NCI-H748 treated with DMSO at 0.1 percent for 48 hours (cell line): ENCODE measurements at places on chromosomes 13 and 19.

- DNase-seq, result no peak
Observed at GRCh38 chr13:113763961-113764792, 5.2 kb downstream of the TMEM255B start.

DNA sequence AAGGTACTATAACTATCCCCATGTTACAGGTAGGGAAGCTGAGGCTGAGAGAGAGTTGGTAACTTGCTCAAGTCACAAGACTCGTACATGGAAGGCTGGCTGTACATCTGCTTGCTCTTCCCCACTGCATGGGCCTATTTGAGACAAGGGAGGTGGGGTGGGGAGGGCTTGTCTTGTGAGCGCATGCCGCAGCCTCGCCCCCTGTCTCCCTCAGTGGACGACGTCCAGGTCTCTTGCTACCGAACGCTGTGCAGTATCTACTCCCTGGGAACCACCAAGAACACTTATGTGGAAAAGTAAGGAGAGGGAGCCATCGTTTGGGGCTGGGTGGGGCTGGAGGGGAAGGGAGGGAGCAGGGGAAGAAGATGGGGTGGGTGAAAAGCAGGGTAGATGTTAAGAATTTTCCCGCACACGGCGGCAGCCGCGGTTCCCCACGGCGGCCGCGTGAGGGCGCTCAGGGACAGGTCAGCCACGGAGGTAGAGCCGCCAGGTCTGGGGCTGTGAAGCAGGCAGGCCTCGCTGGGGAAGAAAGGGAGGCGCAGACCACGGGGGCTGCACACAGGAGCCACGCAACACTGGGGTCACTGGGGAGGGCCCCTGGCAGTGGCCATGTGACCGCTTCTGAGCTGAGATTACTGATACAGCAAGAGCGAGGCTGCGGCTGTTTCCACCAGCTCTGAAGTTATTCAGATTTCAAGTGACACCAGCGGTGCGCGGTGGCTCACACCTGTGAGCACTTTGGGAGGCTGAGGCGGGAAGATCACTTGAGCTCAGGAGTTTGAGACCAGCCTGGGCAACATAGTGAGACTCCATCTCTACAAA is 81.5 kb downstream of the RYR1 start:
- DNase-seq, result peak; percentile 57

DNA sequence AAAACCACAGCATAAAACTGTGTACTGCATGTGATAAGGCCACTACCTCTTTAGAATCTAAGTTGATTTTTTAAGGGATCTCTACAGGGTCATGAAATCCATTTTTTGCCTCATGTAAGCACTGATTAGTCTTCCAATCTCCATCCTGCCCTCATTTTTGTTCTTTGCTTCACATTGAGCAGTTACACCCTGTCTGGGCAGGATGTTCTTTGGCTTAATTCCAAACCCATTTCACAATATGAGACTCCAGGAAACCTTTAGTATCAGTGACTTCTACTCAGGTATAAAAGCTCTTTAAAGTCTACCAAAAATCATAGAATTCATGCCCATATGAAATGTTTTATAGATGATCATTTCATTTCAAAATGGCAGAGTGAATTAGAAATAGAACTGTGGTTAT is 592.6 kb downstream of the TBC1D4 start:
- DNase-seq, result peak; percentile 2

- DNase-seq, result no peak
Observed at GRCh38 chr19:9969688-9969975, 33.3 kb upstream of the OLFM2 start.
